ENCODE measurements at places on chromosomes 4 and X. TPM values are rescaled to one million over a fixed set of nuclear protein-coding genes. Genes with fewer than 3 reads are reported as not detected.

- no peak overlapping the region for H3K4me3 ChIP-seq
- no peak overlapping the region for H3K27ac ChIP-seq
- no peak for DNase-seq
- H3K27me3 ChIP-seq, result no peaks in the 10 kb centered on the region
- no peaks in the 10 kb centered on the region for H3K36me3 ChIP-seq
Observed at GRCh38 chr4:48602763-48603162, 112.7 kb downstream of the ZAR1 start.

DNA sequence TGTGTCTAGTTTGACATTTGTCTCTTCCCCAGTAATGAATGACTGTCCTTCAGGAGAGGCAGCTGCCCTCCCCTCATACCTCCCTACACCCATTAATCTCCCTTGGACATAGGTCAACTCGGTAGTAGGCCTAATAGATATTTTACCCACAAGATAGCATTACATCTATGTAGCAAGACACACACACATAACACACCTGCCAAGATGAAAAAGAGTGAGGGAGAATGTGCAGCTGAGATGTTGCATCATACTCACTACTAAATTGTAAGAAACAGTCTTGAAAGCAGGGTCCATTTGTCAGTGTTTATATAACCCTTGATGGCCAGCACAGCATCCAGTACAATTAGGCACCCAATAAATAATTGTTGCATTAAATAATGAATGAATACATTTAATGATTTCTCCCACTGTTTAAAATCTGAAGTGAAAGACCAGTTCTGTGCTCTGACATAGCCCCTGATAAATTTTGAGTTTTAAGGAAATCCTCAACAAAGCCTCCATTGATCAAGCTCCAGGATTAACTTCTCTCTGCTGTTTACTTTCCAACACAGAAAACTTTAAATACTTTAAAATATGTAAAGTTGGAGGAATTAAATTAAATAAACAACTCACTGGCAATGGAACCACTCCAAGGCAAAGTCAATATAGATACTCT lies 440.8 kb upstream of the RASGEF1B start:
- H3K4me3 ChIP-seq, result no peak overlapping the region
- peaks cover 6% of the 10 kb centered on the region for H3K4me1 ChIP-seq
- no peak for DNase-seq

DNA sequence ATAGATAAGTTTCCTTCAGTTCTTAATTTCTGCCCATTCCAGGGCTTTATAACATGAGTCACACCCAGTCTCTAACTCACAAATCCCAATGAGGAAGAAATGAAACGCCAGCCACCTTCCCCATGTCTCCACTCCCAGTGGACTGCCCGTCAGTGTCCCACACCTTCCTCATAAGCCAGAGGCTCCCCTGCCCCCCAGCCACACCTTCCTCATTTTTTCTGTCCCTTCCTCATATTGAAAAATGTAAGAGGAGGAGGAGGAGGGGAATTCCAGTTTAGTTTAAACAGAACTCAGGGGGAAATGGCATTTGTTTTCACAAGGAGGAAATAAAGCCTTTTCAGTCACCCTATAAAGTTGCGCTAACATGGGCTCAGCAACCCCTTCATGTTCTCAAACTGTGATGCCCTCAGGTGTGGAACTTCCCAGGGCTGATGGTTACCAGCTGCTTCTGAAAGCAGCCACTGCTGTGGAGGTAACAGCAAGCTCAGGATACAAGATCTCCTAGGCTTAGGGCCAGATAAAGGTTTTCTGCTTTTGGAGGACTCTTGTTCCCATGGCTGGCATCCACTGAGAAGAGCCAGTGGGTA lies 97.8 kb downstream of the PARM1 start:
- no peak for DNase-seq
- peaks cover 2% of the 10 kb centered on the region for H3K36me3 ChIP-seq
- H3K27ac ChIP-seq, result no peak overlapping the region
- no peaks in the 10 kb centered on the region for H3K4me1 ChIP-seq
- H3K27me3 ChIP-seq, result no peaks in the 10 kb centered on the region
- no peak overlapping the region for H3K4me3 ChIP-seq

- H3K27ac ChIP-seq, result no peak overlapping the region
- no peaks in the 10 kb centered on the region for H3K36me3 ChIP-seq
- no peak for DNase-seq
- H3K4me1 ChIP-seq, result no peaks in the 10 kb centered on the region
- no peaks in the 10 kb centered on the region for H3K27me3 ChIP-seq
- no peak overlapping the region for H3K4me3 ChIP-seq
Observed at GRCh38 chrX:51779306-51779705, 36.1 kb downstream of the GSPT2 start.

DNA sequence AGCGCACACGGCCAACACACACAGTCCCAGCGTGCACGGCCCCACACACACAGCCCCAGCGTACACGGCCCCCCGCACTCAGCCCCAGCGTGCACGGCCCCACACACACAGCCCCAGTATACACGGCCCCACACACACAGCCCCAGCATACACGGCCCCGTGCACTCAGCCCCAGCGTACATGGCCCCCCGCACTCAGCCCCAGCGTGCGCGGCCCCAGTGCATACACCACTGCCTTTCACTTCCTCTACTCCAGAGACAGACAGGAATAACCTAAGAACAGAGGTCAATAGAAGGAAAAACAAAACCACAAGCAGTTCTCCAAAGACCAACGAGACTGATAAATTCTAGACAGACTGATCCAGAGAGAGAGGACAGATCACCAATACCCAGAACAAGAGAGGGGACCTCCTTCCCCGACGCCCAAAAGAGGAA lies 17.1 kb downstream of the GAK start:
- no peaks in the 10 kb centered on the region for H3K27me3 ChIP-seq
- no peak for DNase-seq
- H3K4me1 ChIP-seq, result peaks cover 40% of the 10 kb centered on the region
- H3K36me3 ChIP-seq, result peaks cover 2% of the 10 kb centered on the region

DNA sequence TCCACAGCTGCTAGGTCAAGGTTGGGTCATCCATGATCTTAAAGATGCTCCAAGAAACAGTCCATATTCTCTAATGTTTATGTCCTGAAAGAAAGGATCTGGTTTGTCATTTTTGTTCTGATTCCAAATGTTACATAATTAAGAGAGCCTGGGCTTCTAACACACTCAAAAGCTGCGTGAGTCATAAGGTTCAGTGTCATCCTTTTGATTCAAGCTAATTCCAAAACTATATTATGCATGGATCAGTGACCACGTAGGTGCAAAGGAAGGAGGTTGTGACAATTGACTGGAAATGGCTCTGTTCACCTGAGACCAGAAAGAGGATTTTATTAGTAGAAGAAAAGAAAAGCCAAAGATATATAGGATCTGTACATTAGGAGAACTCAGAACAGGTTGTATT lies 268.7 kb upstream of the GK2 start:
- no peaks in the 10 kb centered on the region for H3K27me3 ChIP-seq
- no peak for DNase-seq
- no peak overlapping the region for H3K4me3 ChIP-seq
- no peaks in the 10 kb centered on the region for H3K4me1 ChIP-seq

GRCh38 chrX:97529536-97530200 lies 646.0 kb downstream of the RPA4 start:
- no peak overlapping the region for H3K27ac ChIP-seq
- no peaks in the 10 kb centered on the region for H3K4me1 ChIP-seq
- no peaks in the 10 kb centered on the region for H3K27me3 ChIP-seq
- DNase-seq, result no peak
- H3K36me3 ChIP-seq, result peaks cover 4% of the 10 kb centered on the region

- DNase-seq, result no peak
- peaks cover 2% of the 10 kb centered on the region for H3K36me3 ChIP-seq
- peaks cover 4% of the 10 kb centered on the region for H3K4me1 ChIP-seq
Observed at GRCh38 chr4:141348573-141348972, 127.9 kb downstream of the ZNF330 start.

DNA sequence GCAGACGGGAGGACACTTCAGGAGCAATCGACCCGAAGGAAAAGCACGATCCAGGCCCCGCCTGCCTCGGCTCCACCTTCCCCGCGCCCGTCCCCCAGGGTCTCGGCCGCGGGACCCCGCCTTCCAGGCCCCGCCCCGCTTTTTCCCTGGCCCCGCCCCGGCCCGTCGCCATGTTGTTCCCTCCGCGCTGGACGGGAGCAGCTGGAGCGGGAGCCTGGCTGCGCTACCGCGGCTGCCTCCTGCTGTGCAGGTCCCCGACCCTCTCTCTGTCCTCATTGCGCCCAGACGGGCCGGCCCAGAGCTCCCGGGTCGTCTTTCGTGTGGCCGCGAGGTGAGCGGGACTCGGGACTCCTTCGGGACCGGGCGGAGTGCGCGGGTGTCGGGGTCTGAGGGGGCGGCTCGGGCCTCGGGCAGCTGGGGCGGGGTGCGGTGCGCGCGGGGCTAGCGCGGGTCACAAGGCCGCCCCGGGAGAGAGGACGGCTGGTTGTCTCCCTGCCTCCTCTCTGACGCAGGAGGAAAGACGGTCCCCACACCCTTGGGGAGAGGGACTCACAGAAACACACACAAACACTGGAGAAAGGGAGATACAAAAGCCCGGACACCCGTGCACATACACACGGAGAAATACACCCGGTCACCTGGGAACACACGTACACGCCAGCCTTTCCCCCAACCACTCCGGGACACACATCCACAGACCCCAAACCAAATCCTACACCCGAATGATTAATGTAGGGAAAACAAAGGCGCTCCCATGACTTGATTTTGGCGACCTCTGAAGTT lies at the start of gene RAB9A:
TSS of gene RAB9A (plus strand) at position 171 of the 783 bp plus-strand sequence. CDS start 19,619 bp downstream, outside the sequence.
- H3K36me3 ChIP-seq, result no peaks in the 10 kb centered on the region
- H3K27me3 ChIP-seq, result no peaks in the 10 kb centered on the region

- no peak overlapping the region for H3K4me3 ChIP-seq
- DNase-seq, result no peak
- no peak overlapping the region for H3K27ac ChIP-seq
- no peaks in the 10 kb centered on the region for H3K4me1 ChIP-seq
- no peaks in the 10 kb centered on the region for H3K27me3 ChIP-seq
Observed at GRCh38 chr4:166399021-166399420, 526.0 kb downstream of the TLL1 start.

GRCh38 chr4:88698519-88698918 lies 890 bp upstream of the NAP1L5 start:
- H3K27ac ChIP-seq, result peak overlapping the region; percentile 94
- no peak overlapping the region for H3K4me3 ChIP-seq
- H3K36me3 ChIP-seq, result peaks cover 4% of the 10 kb centered on the region
- no peak for DNase-seq
- H3K4me1 ChIP-seq, result peaks cover 9% of the 10 kb centered on the region

- no peak for DNase-seq
- H3K4me1 ChIP-seq, result peaks cover 20% of the 10 kb centered on the region
- no peaks in the 10 kb centered on the region for H3K27me3 ChIP-seq
- peaks cover 10% of the 10 kb centered on the region for H3K36me3 ChIP-seq
- H3K27ac ChIP-seq, result peak overlapping the region; percentile 37
Observed at GRCh38 chr4:7001271-7001670, 41.9 kb upstream of the TADA2B start.

DNA sequence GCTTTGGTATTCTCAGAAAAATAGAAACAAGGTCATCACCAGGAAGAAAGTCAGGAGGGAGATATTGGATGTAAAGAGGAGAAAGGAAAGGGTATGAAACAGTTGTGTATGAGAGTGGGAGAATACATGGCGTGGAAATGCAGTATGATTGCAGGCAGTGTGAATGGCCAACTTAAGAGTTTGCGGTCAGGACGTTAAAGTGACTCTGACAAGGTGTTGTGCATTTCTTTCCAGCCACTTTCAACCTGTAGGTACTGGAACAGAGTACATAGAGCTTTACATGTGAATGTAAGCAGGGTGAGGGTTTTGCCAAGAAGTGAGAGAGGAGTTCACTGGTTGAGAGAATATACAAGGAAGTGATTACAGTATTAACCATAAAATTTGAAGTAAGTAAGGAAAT lies 15.7 kb downstream of the ATP10D start:
- H3K4me1 ChIP-seq, result peaks cover 2% of the 10 kb centered on the region
- H3K27ac ChIP-seq, result no peak overlapping the region
- no peak for DNase-seq
- H3K36me3 ChIP-seq, result no peaks in the 10 kb centered on the region
- H3K27me3 ChIP-seq, result no peaks in the 10 kb centered on the region

GRCh38 chr4:5192271-5192670 lies 141.0 kb downstream of the STK32B start:
- no peaks in the 10 kb centered on the region for H3K36me3 ChIP-seq
- no peak for DNase-seq
- H3K4me3 ChIP-seq, result no peak overlapping the region
- H3K27ac ChIP-seq, result no peak overlapping the region

DNA sequence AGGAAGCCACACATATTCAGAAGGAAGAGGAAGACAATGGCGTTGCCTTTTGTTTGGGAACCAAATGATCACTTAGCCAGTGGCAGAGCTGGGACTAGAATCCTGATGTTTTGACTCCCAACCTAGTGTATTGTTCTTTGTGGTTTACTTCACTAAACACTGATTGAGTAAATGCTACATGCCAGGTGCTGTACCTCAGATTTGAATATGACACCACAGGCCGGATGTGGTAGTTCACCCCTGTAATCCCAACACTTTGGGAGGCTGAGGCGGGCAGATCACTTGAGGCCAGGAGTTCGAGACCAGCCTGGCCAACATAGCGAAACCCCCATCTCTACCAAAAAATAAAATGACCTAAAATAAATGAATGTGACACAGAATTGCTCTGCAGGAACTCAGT lies 8.4 kb downstream of the NDUFA1 start:
- no peak overlapping the region for H3K4me3 ChIP-seq
- H3K4me1 ChIP-seq, result peaks cover 7% of the 10 kb centered on the region
- no peaks in the 10 kb centered on the region for H3K36me3 ChIP-seq
- H3K27ac ChIP-seq, result peak overlapping the region; percentile 85

GRCh38 chrX:19595043-19595677 lies 79.9 kb upstream of the MAP3K15 start:
- no peak overlapping the region for H3K4me3 ChIP-seq
- H3K4me1 ChIP-seq, result peaks cover 14% of the 10 kb centered on the region
- DNase-seq, result no peak
- peak overlapping the region; percentile 59 for H3K27ac ChIP-seq
- H3K36me3 ChIP-seq, result peaks cover 2% of the 10 kb centered on the region

GRCh38 chrX:132676102-132676501 lies 187.3 kb upstream of the MBNL3 start:
- H3K27me3 ChIP-seq, result no peaks in the 10 kb centered on the region
- H3K4me3 ChIP-seq, result no peak overlapping the region
- no peak overlapping the region for H3K27ac ChIP-seq
- H3K36me3 ChIP-seq, result no peaks in the 10 kb centered on the region

DNA sequence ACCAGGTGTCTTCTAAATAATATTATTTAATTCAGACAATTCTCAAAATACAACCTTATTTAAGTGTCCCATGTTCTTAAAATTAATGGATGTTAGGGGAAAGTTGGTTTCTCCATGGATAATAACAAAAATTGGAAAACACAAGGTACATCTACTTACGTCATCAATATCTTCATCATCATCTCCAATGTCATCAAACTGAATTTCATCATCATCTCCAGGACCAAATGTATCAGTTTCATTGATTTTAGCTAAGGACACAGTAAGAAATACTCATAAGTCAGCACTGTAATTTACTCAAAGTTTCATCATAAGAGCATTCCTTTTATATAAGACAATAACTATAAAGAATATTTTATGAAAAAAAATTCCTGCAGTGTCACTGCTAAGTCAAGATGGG lies 11.3 kb downstream of the EIF1AX start:
- no peaks in the 10 kb centered on the region for H3K4me1 ChIP-seq
- no peak overlapping the region for H3K27ac ChIP-seq
- no peak overlapping the region for H3K4me3 ChIP-seq
- no peak for DNase-seq
- no peaks in the 10 kb centered on the region for H3K36me3 ChIP-seq

The OPN1MW3 gene
- not detected for total RNA-seq

The CFAP99 gene
- 0.32 TPM for total RNA-seq

The GAGE1 gene
- not detected for total RNA-seq

The ZNF630 gene
- 2.1 TPM for total RNA-seq

The HERC5 gene
- total RNA-seq, result 17.2 TPM

The TRIML1 gene
- not detected for total RNA-seq

The YY2 gene
- total RNA-seq, result 1.0 TPM

The CXorf66 gene
- not detected for total RNA-seq

The RNF212 gene
- total RNA-seq, result 2.6 TPM

The CAPN6 gene
- not detected for total RNA-seq

The CXCL1 gene
- total RNA-seq, result 0.31 TPM

The KLB gene
- 0.05 TPM for total RNA-seq
